ENCODE measurements at places on chromosomes 11 and 22.

GRCh38 chr11:131598305-131598704 lies 227.9 kb downstream of the NTM start:
- DNase-seq, result peak; percentile 48

DNA sequence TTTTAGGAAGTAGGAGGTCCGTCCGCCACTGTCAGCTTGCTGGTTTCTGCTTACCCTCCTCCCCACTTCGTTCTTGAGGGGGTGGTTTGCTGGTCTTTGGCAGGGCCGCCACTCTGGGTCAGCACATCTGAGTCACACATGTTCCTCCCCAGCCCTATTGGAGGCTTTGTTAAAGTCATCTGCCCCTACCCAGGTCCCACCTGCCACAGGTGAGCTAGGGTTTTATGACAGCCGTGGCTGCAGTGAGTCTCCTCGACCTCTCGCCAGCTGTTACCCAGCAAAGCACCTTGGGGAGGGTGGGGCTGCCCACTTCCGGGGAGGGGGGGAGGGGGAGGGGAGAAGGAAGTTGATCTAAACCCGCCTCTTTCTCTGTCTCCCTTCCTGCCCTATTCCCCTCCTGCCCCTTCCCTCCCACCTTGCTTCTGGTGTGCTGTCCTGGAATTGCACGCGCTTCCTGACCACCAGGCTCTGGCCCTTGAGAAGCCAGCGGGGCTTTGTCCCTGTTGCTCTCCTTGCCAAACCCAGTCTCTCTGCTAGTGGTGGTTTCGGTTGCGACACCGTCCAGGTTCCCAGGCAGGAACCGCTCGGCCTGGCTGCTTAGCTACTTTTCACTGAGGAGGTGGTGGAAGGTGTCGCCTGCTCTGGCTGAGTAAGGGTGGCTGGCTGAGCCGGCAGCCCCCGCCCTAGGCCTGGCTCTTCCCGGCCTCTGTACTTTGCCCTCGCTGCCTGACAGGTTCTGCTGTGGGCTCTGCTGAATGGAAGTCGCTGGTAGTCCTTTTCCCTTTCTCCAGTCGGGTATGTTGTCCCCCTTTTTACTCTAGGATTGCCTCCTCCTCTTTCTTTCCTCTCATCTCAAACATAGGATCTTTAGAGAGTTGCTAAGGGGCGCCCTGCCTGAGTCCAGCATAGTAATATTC lies 28.5 kb downstream of the RCOR2 start:
- peak; percentile 86 for DNase-seq

GRCh38 chr11:127103586-127104388 lies 103.2 kb upstream of the KIRREL3 start:
- no peak for DNase-seq

DNA sequence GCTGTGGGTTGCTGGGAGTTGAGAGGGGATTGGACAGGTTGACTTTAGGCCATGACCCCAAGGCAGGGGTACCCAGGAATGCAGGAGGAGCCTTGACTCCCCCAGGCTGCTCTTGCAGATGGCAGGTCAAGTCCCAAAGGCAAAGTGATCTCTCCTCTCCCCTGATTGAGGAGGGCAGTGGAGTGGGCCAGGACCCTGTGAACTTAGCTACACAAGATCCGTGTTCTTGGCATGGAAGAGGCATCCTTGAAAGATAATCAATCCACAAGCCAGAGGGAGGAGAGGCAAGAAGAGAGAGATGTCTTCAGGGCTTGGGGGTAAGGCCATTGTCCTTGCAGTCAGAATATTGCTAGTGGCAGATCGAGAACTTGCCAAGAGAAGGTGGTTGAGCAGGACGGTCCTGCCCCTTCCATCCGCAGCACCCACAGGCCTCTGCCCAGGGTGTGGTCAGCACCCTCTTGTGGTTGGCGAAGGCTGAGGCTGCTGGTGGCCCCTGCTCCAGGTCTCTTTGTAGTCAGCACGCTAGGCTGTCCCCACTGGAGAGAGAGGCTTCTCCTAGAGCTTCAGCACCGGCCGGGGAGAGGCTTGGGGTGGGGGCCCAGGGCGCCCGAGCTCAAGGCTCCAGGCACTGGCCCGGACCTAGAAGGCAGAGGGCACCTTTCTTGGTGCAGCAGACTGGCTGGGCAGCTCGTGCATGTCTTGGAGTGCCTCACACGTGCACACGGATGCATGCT lies 45.4 kb downstream of the KCNC1 start:
- no peak for DNase-seq

DNA sequence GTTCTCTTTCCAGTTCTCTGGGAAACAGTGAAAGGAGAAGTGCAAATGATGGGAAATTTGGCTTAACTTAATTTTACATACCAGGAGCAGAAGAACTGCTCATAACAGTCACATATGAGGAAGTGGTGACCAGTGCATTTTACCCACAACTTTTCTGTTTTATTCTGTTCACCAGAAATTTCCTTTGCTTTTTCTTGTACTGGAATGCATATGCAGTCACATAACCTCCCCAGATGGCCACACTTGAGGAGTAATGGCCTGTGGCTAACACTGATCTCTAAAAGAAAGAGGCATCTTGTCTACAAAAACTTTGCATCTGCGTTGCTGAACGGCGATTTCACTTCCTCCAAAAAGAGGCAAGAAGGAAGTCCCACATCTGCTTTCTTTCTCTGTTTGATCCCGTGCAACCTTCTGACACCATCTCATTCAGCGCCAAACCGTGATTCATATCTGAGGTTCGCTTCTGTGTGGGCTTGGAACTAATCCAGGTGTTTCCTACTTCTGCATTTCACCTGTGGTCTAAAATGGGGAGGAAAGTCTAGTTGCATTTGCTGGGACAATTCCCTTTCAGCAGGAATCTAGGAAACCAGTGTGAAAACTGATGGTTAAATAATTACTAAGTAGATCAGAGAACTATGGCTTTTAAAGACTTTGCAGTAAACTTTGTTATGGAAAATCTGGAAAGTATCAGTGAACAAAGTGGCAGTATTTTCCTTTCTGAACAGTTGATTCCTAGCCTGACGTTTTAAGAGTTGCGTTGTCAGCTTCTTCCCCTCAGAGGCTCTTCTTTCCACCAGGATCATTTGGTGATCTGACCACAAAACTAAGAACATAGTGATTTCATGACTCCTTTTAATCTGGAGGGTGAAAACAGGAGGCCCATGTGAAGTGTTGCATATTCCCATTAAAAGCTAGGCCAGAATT lies 4.2 kb upstream of the MPEG1 start:
- no peak for DNase-seq

GRCh38 chr11:125270106-125270505 lies 105.6 kb downstream of the PKNOX2 start:
- DNase-seq, result no peak

DNA sequence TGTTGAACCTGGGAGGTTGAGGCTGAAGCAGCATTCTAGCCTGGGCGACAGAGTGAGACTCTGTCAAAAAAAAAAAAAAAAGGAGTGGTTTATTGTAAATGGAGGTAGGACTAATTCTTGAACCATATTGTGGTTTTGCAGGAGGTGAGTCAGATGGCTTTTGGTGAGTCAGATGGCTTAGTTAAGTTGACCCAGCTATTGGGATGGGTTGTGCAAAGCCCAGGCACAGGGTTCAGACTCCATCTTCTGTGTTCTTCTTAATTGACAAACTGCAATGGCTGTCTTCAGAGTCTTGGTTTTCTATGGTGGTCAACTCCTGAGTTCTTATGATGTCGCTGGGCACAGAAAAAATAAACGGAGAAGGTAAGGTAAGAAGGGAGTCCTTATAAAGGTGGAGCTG lies 182.7 kb downstream of the ADAMTS15 start:
- DNase-seq, result no peak

GRCh38 chr22:25085930-25086901 lies 113.4 kb upstream of the CRYBB3 start:
- DNase-seq, result no peak

- no peak for DNase-seq
These were observed 65.8 kb downstream of the DCDC1 start for GRCh38 chr11:31303644-31304180.

DNA sequence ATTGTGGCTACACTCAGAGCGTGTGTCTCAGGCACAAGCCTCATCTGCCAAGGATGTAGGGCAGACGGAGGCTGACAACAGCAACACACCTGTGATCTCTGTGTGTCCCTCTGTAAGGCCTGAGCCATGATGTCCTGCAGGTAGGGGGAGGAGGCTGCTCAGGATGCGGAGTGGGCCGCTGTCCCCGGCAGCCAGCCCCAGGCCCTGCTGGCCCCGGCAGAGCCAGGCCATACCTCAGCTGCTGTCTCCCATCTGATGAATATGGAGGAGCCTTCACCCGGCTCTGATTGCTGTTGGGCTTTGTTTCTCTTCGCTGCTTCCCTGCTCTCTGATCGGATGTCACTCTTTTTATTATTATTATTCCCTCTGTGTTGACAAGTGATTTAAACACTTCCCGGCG lies 83.6 kb upstream of the NCAM1 start:
- peak; percentile 68 for DNase-seq

DNA sequence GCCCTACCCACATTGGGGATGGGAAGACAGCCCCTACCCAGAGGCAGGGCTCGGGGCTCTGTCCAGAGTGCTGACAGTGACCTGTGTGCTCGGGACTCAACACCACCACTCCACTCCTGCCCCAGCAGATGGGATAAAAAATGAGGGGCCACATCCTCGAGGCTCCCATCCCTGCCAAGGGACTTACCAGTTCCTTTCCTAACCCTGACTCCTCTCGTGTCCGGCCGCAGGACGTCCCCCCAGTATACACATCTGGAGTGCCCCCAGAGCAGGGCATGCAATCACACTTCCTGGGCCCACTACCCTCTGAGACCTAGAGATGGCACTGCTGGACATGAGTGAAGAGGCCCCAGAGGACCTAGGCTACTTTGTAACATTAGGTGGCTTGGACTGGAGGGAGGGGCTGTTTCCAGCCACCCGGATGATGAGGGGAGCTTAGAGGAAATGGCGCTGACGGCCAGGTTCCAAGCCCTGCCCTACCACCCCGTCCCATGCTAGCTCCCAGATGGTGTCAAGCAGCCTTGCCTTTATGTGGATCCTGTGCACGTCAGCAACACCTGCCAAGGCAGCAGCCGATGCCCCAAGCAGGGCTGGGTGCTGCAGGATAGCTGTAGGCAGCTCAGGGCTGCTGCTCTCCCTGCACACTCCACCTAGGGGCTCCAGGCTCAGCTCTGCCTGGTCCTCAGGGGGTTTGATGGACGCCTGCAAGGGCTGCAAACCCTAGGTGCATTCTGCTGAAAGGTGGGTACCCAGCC lies 86.6 kb downstream of the DGCR2 start:
- peak; percentile 87 for DNase-seq

- peak; percentile 81 for DNase-seq
These were observed 4.6 kb downstream of the APOL4 start for GRCh38 chr22:36197065-36197440.

DNA sequence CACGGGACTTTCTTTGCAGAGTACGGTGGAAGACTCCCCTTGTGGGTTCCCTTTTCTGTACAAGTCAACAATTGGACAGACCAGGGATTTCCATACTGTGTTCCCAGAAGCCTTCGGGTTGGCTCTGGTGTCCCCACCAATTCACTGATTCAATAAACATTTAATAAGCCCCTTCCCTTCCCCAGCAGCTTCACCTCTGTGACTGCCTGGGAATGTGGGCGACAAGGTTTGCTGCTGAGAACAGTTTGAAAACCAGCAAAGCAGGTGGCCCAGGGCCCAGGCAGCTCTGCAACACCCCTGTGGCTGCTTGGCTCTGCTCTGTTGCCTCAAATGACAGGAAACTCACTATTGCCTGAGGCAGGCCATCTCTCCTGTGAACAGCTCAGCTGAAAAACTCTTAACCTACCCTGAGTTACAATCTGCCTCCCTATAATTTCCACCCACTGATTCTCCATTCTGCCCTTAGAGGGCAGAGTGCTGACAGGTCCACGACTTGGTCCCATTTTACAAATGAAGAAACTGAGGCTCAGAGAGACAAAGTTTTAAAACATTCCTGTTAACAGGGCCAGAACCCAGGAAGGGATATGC lies 10.4 kb downstream of the ADORA2A start:
- DNase-seq, result peak; percentile 56

GRCh38 chr22:38311323-38311620 lies 6.0 kb downstream of the CSNK1E start:
- DNase-seq, result no peak

DNA sequence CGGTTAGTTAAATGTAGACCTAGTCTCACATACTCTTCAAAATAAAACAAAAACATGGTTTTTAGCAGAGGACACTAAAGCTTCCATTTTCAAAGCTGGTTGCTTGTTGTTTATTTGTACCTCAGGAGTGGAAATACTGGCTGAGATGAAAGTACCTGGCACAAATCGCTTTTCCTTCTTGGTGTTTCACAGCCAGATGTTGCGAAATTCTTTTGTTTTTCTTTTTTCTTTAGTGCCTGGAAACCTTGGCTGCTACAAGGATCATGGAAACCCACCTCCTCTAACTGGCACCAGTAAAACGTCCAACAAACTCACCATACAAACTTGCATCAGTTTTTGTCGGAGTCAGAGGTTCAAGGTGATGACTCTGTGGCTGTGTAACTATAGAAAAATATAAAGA lies 48.3 kb downstream of the KREMEN1 start:
- DNase-seq, result no peak

DNA sequence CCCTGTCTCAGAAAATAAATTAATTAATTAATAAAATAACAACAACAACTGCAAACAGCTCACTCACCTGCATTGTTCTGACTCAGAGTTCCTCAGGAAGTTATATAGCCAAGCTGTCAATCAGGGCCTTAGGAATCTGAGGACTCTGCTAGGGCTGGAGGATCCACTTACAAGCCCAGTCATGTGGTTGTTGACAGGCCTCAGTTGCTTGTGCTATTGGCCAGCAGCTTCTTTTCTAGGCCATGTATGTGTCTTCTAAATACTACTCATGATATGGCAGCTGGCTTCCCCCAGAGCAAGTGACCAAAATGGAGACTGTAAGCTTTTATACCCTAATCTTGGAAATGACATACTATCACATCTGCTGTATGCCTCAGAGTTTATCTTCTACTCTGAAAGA lies 20.8 kb upstream of the ATP5MG start:
- DNase-seq, result no peak

DNA sequence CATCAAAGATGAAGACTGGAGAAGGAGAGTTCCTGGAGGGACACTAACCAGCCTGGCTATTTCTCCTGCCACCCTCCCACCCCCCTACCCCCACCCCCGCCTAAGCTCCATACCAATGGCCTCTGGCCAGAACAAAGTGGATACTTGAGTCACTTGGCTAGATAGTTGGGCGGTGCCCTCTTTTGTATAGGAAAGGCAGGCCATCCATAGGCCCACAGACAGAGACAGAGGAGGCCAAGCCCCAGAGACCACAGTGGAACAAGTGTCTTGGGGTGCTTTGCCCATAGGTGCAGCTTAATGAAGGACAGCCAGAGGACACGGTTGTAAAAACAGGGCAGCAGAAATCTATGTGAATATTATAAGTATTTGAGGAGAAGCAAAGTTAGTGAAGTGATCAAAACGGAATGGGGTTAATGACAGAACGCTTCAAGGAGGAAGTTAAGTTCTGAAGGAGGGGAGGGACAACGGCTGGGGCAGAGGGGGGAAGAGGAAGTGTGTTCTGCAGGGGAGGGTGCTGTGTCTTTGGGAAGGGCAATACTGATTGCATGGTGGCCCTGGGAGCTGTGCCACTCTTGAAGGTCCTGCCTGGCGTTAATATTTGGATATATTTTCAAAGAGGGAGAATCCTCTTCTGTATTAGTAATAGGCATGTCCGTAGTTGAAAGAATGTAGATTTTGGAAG lies 32.7 kb downstream of the FLI1 start:
- no peak for DNase-seq

All from H7 (cell line).